Activated naive CD4-positive, alpha-beta T cell (primary cell): ENCODE measurements at places on chromosomes 5 and 9.

DNA sequence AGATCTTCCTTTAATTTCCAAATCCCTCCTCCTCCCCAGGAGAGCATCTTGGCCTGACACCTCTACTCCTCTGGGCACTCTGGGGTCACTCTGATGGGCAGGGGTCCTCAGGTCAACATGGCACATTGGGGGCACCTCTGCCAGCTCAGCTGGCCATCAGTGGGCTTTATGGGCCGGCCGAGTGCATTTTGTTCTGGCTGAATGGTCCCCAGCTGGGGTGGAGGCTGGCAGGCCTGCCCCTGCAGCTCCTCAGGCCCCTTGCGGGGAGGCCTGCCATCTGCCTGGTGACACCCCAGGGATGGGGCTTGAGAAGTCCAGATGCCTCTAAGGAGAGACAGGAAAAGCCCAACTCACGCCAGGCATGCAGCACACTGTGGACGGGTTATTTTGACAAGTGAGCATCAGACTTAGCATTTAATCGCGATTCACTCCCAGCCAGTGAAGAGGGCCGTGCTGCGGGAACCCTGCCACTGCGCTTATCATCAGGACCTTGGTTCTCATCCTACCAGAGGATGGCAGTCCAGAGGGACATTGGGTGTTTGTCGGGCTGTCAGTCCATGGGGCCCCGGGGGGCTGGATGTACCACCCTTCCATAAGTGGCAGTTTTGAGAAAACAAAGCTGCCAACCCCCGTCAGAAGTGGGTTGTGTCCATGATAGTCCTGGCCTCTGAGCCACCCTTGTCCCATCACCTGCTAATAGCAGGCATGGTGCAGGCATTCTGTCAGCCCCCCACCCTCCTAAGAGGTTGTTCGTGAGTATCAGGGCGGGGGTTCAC lies 21.7 kb downstream of the PHF2 start:
- DNase-seq = no peak

- no peak for DNase-seq
Observed at GRCh38 chr9:124857533-124858162, 4.1 kb downstream of the RPL35 start.

DNA sequence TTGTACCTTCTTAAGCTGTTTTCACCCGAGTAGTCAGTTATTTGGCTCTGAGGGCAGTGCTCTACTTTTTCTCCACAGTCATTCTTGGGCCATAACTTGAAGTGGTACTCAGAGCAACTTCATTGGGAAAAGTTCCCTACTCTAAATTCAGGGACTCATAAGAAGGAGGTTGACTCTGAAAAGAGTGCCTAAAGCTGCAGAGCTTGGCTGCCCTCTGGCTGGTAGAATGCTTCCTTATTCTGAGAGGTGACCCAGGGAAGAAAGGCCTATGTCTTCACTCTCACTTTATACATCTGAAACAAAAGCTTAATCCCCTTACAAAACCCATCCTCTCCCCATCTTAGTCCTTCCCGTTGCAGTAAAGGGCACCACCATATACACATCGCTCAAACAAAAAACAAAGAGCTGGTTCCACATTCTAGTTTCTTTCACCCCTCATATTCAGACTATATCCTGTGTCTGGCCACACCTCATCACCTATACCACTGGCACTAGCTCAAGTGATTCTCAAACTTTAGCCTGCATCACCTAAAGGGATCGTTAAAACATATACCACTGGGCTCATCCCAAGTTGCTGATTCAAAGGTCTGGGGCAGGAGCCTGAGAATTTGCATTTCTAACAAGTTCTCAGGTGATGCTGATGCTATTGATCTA lies 7.9 kb downstream of the IGIP start:
- DNase-seq = no peak

- no peak for DNase-seq
Observed at GRCh38 chr9:135615666-135616618, 23.4 kb downstream of the GLT6D1 start.

DNA sequence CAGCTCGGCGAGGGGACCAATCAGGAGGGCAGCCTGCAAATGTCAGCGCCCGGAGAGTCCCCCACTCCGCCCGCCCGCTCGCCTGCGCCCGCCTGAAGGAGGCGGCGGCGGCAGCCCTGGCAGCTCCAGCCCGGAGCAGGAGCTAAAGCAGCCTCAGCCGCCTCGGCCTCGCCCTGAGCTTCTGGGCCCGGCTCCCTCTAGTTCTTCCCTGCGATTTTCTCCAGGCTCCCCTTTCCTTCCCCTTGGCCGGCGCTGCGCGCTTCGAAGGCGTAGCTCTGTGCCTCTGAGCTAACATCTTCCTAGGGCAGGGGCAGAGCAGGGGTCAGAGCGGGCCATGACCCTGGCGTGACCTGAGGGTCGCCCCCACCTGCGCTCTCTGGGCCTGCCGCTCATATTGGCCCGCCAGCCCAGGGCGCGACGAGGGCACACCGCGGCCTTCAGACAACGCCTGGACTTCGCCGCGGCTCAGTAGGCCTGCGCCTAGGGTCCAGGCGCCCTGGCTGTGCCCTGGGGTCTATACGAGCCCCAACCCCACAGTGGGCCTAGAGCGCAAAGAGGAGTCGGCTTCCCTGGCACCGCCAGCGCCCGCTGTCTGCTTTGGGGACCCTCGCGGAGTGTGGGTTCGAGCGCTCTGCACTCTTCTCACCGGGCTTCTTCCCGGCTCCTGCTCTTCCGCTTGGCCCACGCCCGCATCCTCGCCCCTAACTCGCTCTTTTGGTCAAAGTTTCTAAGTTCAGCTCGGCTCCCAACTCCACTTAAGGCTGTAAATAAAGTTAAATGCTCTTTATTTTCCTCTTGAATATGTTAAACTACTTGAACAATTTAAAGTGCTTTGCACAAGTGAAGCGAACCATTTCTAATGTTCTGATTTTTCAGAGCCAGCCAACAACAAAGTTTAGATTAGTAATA lies 504 bp upstream of the OTP start:
- DNase-seq = no peak

- no peak for DNase-seq
Observed at GRCh38 chr5:179974946-179975712, 67.4 kb upstream of the TBC1D9B start.

GRCh38 chr9:73006986-73007385 lies 54.1 kb upstream of the ALDH1A1 start:
- no peak for DNase-seq

GRCh38 chr5:57259704-57260103 lies 85.8 kb downstream of the GPBP1 start:
- no peak for DNase-seq

- DNase-seq = no peak
Observed at GRCh38 chr5:143117821-143118220, 285.7 kb downstream of the NR3C1 start.

- DNase-seq = no peak
Observed at GRCh38 chr9:113488071-113488470, 24.5 kb downstream of the RGS3 start.

- no peak for DNase-seq
Observed at GRCh38 chr9:99414321-99414720, 192.2 kb downstream of the SEC61B start.

GRCh38 chr5:93150311-93151012 lies 430.6 kb downstream of the NR2F1-AS1 start:
- no peak for DNase-seq

- DNase-seq = no peak
Observed at GRCh38 chr5:107376546-107377276, 294.0 kb downstream of the EFNA5 start.

DNA sequence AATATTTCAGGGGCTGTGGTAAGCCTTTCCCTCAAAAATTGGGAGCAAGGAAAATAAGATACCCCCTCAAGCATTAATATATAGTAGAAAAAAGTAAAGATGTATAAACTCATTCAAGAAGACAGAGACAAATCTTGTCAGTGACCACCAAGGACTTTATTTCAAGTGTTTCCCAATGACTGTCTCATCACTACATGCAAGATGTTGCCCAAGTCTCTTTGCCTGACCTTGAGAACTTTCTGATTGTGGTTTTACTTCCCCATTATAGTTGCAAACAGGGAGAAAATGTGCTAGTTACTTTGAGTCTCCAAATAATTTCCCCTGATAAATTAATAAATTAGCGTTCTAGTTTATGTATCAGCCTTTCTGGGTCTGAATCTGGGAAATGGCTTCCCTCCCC lies 4.0 kb upstream of the SLC46A2 start:
- DNase-seq = no peak

- DNase-seq = no peak
Observed at GRCh38 chr9:37192803-37193202, 72.4 kb downstream of the ZCCHC7 start.

- no peak for DNase-seq
Observed at GRCh38 chr5:103502662-103503061, 59.9 kb downstream of the NUDT12 start.

GRCh38 chr9:134059661-134060395 lies 8.0 kb downstream of the BRD3 start:
- no peak for DNase-seq

- no peak for DNase-seq
Observed at GRCh38 chr9:128396970-128397613, 23.6 kb upstream of the CERCAM start.

- no peak for DNase-seq
Observed at GRCh38 chr5:154370119-154370518, 75.7 kb upstream of the SAP30L start.

DNA sequence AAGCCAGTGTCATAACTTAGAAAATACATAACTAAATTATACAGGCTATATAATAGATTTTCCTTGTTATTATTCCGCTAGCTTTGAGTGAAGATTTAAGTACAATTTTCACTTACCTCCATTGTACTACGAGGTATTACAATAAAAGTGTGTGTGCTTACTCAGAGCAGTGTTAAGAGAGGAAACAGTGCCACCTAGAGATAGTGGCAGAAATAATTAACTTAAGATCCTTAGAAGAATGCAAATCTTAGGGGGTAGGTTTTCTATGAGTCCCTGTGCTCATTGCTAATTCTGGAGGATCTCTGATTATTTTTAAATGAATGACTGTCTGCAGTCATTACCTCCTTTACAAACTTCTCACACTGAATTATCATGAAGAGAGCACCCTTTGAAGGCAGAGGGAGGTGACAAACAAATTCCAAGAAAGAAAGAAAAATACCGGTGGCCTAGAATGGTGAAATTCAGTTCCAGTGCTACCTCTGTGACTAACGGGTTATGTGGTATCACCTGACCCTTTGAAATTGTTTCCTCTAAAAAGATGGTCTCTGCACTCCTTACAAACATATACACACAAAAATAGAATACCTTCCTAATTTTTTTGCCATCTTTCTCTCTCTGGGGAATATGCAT lies 379.8 kb downstream of the TRIM36 start:
- no peak for DNase-seq

- no peak for DNase-seq
Observed at GRCh38 chr9:712643-713042, 128.9 kb upstream of the DMRT1 start.

DNA sequence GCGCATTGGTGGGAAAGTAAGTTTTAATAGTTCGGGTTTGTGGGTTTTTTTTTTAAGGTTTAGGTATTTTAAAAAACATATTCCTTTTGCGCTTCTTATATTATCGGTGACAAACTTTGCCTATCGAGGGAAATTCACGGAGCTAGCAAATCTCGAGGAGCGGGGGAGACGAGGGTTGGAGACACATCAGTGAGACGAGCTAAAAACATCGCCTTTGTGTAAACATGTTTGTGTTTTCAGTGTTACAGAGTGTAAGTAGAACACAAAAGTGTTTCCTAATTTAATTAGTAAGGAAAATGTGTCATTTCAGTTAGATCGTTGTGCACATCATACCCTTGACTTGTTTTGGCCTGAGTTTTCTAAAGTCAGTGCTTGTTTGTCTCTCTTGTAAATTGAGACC lies 945 bp downstream of the BTF3 start:
- DNase-seq = no peak
